ENCODE measurements at places on chromosomes 2 and 18. TPM values are rescaled to one million over a fixed set of nuclear protein-coding genes. Genes with fewer than 3 reads are reported as not detected.

PLCD4 gene
- total RNA-seq = 8.3 TPM

GKN1 gene
- not detected for total RNA-seq

RAB6C gene
- total RNA-seq = 0.44 TPM

DHRS9 gene
- 2.5 TPM for total RNA-seq

HOXD4 gene
- total RNA-seq = 9.0 TPM

SLC9A4 gene
- total RNA-seq = 0.30 TPM

PROM2 gene
- 0.99 TPM for total RNA-seq

LAPTM4A gene
- total RNA-seq = 208 TPM

MCFD2 gene
- total RNA-seq = 82.8 TPM

PPIL3 gene
- total RNA-seq = 57.7 TPM

CTAGE1 gene
- total RNA-seq = not detected

PJVK gene
- 4.7 TPM for total RNA-seq

MPPE1 gene
- 30.2 TPM for total RNA-seq

CROCC2 gene
- 0.30 TPM for total RNA-seq

PROKR1 gene
- 2.2 TPM for total RNA-seq

IL36B gene
- not detected for total RNA-seq

HADHA gene
- 117 TPM for total RNA-seq

RGPD3 gene
- total RNA-seq = 0.88 TPM

LRATD1 gene
- 29.4 TPM for total RNA-seq

CYS1 gene
- total RNA-seq = 2.0 TPM

AP1S3 gene
- total RNA-seq = 1.8 TPM

KCNF1 gene
- total RNA-seq = 6.5 TPM

PSMA8 gene
- total RNA-seq = not detected

PAIP2B gene
- total RNA-seq = 14.0 TPM

PSMG2 gene
- total RNA-seq = 77.5 TPM

TCF23 gene
- total RNA-seq = 0.06 TPM

C2orf72 gene
- 23.0 TPM for total RNA-seq

TXNDC2 gene
- not detected for total RNA-seq

FASTKD2 gene
- 58.8 TPM for total RNA-seq

PSTPIP2 gene
- total RNA-seq = 8.8 TPM

SNED1 gene
- 23.5 TPM for total RNA-seq

Measured in spinal cord (tissue), 10 donors.